Neural crest cell (in vitro differentiated cells): ENCODE measurements at places on chromosomes 11 and 22. TPM values are rescaled to one million over a fixed set of nuclear protein-coding genes. Genes with fewer than 3 reads are reported as not detected.

PATE2 gene
- total RNA-seq, result 0.70 TPM in 1 of 2 replicates, not detected in the other

SDHD gene
- 41.4 and 48.1 TPM in 2 replicates for total RNA-seq

GRCh38 chr11:76825726-76826396 lies 34.9 kb upstream of the ACER3 start:
- H3K4me3 ChIP-seq, result no peak overlapping the region
- peaks cover 3% of the 10 kb centered on the region for H3K36me3 ChIP-seq
- no peaks in the 10 kb centered on the region for H3K27me3 ChIP-seq
- no peak overlapping the region for H3K27ac ChIP-seq
- peaks cover 11% of the 10 kb centered on the region for H3K4me1 ChIP-seq

DNA sequence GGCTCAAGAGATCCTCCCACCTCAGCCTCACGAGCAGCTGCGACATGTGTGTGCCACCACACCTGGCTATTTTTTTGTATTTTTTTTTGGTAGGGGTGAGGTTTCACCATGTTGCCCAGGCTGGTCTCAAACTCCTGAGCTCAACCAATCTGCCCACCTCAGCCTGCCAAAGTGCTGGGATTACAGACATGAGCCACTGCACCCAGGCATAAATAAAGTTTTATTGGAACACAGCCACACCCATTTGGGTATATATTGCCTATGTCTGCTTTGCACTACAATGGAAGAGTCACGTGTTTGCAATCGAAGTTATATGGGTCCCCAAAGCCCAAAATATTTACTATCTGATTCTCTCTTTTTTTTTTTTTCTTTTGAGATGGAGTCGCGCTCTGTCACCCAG lies 1.8 kb upstream of the MS4A15 start:
- no peak overlapping the region for H3K27ac ChIP-seq
- no peaks in the 10 kb centered on the region for H3K36me3 ChIP-seq
- no peak for DNase-seq
- H3K4me3 ChIP-seq, result no peak overlapping the region
- peaks cover 36% of the 10 kb centered on the region for H3K27me3 ChIP-seq
- no peaks in the 10 kb centered on the region for H3K4me1 ChIP-seq

DNA sequence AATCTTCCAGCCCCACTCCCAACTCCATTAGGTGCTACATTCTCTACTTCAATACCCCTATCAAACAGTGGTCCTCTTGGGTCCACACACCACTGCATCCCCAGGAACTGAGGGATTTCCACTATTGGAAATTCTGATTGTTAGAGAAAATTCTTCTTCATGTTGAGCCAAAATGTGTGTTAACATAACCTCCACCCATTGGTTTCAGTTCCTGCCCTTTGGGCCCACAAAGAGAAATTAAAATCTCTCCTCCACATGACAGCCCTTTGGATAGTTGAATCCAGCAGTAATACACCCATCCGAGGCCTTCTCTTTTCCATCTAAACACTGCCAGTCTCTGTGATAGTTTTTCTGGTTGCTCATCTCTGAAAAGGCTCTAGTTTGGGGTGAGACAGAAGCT lies 2.1 kb downstream of the VSIG2 start:
- H3K4me1 ChIP-seq, result peaks cover 24% of the 10 kb centered on the region
- H3K27ac ChIP-seq, result no peak overlapping the region
- no peak for DNase-seq
- peaks cover 6% of the 10 kb centered on the region for H3K36me3 ChIP-seq
- H3K27me3 ChIP-seq, result peaks cover 70% of the 10 kb centered on the region
- H3K4me3 ChIP-seq, result peak overlapping the region; percentile 29

GGT5 gene
- total RNA-seq, result 0.56 and 0.59 TPM in 2 replicates

DNA sequence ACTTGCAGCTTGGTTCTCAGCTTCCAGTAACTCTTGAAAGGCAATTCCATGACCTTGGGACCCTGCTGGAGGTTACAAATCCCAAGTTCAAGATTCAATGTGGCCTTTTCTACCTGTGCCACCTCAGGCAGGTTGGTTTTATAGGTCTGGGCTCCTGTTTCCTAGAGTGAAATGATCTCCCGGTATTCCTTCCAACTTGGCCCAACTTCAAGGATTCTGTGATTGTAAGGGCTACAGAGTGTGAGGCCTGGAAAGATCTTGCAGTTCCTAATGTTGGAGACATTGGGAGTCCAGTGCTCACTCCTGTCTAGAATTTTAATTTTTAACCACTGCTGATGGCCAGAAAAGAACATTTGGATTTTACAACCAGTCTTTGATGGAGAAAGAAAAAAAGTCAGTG lies 91.6 kb downstream of the LDLRAD3 start:
- H3K4me1 ChIP-seq, result peaks cover 30% of the 10 kb centered on the region
- no peak for DNase-seq
- H3K36me3 ChIP-seq, result peaks cover 15% of the 10 kb centered on the region

DNA sequence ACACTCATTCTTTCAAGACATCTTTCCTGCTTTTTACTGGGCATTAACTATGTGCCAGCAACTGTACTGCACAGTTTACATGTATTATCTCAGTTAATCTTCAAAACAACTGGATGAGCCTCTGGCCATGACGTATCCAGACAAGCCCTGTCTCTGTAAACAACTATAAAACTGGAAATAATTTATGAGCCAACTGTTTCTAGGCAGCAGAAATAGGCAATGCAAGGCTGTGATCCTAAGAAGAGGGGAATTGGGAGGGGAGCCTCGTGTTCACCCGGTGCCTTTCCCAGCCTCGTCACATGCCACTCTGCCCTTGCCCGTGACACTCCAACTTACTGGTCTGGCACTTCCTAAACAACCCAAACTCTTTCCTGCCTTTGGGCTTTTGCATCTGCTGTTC lies 82.8 kb downstream of the FBXO7 start:
- H3K27ac ChIP-seq, result no peak overlapping the region
- DNase-seq, result no peak
- H3K27me3 ChIP-seq, result no peaks in the 10 kb centered on the region
- no peaks in the 10 kb centered on the region for H3K36me3 ChIP-seq

DNA sequence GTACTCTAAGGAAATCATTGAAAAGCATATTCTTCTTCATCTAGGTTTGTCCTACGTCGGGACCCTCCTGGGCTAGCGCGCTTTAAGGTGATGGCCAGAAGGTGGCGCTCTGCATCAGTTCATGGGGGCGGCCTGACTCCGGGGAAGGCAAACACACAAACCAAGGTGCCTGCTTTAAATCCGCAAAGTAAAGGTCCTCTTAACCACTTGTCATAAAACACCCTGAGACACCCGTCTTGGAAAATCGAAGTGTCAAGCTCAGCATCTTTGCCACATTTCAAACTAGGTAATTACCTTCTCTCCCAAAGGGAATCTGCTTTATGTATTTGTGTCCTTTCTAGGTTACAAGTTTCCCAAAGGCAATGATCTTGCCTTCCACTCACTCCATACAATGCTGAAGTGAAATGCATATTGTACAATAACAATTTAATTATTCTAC lies 33.9 kb downstream of the LMO2 start:
- peaks cover 8% of the 10 kb centered on the region for H3K4me1 ChIP-seq
- H3K36me3 ChIP-seq, result no peaks in the 10 kb centered on the region
- H3K27me3 ChIP-seq, result peaks cover 87% of the 10 kb centered on the region
- H3K27ac ChIP-seq, result no peak overlapping the region
- peak; percentile 82 for DNase-seq
- H3K4me3 ChIP-seq, result no peak overlapping the region

- no peak within 1 kb of the TSS for H3K4me3 ChIP-seq
- no peak within 1 kb of the TSS for H3K27ac ChIP-seq
- H3K4me1 ChIP-seq, result no peaks in the 10 kb centered on the region
- no peak for DNase-seq
Measured at GRCh38 chr11:118342503-118343161, at the start of gene CD3D. TSS of gene CD3D (minus strand) at chr11:118342705. CDS start at chr11:118342607, 98 bp downstream.

GRCh38 chr22:28869736-28870135 lies 13.6 kb upstream of the ZNRF3 start:
- H3K4me3 ChIP-seq, result no peak overlapping the region
- peaks cover 4% of the 10 kb centered on the region for H3K4me1 ChIP-seq
- H3K36me3 ChIP-seq, result no peaks in the 10 kb centered on the region

GRCh38 chr11:14067686-14068085 lies 105.2 kb downstream of the SPON1 start:
- peaks cover 4% of the 10 kb centered on the region for H3K27me3 ChIP-seq
- no peak overlapping the region for H3K4me3 ChIP-seq
- H3K4me1 ChIP-seq, result no peaks in the 10 kb centered on the region
- DNase-seq, result no peak
- H3K36me3 ChIP-seq, result no peaks in the 10 kb centered on the region

ADM2 gene
- total RNA-seq, result 1.7 TPM in 2 replicates

DNA sequence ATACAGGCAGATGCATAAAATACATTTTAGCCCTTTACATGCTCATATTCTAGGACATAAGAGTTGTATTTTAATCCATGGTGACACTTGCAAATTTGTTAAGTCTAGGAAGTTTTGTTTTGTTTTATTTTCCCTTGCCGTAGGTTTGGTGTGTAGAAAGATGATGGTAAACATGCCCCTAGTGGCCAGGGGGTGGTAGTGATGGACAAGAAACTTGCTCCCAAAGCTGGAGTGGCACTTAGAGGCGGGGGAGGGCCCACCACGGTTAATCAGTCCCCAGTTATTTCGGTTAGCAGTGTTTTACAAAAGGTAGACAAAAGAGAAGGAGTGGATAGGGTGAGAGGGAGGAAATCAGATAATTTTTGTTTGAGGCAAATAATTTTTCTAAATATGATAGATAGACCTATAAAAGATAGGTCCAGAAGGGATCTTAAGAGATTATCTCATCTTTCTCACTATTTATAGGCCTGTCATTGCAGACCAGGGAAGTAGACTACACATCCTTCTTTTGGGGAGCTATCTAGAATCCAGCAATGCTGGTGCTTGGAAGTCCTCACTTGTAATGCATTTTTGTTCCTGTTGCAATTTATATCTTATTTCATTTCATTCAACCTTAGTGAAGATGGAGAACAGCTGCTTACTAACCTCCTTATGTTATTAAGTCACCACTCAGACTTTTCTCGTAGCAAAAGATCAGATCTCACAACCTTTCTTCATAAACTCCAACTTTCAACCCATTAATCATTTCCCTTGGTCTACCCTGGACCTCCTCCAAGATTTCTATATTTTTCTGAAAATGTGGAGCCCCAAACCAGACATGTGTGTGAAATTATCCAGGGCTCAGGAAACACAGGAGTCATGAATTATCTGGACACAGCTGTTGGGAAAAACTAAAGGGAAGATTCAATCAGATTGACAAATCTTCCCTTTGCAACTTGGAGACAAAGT lies 5.9 kb upstream of the BDNF start:
- no peak overlapping the region for H3K27ac ChIP-seq
- no peak for DNase-seq
- H3K27me3 ChIP-seq, result peaks cover 73% of the 10 kb centered on the region

- H3K27ac ChIP-seq, result no peak overlapping the region
- H3K4me3 ChIP-seq, result no peak overlapping the region
- peaks cover 2% of the 10 kb centered on the region for H3K27me3 ChIP-seq
- H3K4me1 ChIP-seq, result no peaks in the 10 kb centered on the region
- no peaks in the 10 kb centered on the region for H3K36me3 ChIP-seq
Measured at GRCh38 chr11:6095798-6096197, 11.7 kb upstream of the OR56B4 start.

BRD1 gene
- total RNA-seq, result 55.5 and 59.1 TPM in 2 replicates

DNA sequence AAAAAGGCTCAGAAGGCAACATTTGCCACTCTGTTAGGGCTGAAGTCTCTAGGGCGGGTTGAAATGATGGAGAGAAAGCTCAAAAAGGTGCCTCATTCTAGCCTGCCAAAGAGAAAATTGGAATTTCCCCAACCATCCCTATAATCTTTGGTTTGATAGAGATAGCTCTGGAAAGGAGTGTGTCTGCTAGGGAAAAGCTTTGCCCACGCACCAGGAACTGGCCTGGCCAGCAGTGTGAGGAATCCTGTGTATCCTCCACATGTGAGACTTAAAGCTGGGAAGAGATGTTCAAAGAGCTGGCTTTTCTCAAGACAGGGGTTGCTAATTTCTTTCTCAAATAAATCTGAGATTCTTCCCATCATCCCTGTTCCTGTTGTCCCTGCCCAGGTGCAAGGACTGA lies 193.7 kb downstream of the OPCML start:
- H3K27me3 ChIP-seq, result no peaks in the 10 kb centered on the region
- no peak for DNase-seq
- no peak overlapping the region for H3K27ac ChIP-seq
- no peak overlapping the region for H3K4me3 ChIP-seq

DNA sequence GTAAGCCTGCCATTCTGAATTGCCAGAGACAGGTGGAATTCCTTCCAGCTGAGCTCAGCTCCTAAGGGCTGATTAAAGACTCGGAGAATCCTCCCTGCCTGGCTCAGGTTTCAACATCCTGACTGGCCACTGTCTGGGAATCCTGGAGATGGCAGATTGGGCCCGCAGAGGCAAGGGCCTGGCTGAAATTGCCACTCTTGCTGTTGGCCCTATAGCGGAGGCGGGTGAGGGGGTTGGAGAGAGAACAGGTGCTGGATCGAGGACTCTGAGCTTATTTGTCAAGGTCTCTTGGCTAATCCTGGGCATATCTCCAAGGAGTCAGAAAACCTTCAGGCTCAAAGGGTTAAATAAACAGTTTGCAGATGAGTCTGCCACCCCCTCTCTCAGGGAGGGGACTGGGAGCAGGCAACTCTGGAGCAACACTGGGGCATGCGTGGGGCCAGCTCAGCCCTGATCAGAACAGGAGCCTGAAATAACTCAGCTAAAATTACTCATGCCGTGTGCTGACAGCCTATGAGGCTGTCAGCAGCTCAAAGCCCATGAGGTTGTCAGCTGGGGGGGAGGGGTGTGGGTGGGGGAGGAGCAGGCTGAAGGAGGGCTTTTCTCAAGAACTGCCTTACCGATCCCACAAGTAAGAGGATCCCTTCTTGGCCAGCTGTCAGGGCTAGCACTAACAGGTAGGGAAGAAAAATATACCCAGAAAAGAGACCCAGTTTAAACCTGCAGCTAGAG lies 14.7 kb upstream of the MFRP start:
- no peak overlapping the region for H3K27ac ChIP-seq
- no peak for DNase-seq
- peaks cover 37% of the 10 kb centered on the region for H3K4me1 ChIP-seq
- H3K36me3 ChIP-seq, result no peaks in the 10 kb centered on the region
- H3K27me3 ChIP-seq, result peaks cover 46% of the 10 kb centered on the region

HEPN1 gene
- total RNA-seq, result not detected in 2 replicates

CARD16 gene
- total RNA-seq, result not detected in 2 replicates

GRCh38 chr11:130582981-130583380 lies 134.5 kb downstream of the ADAMTS15 start:
- peaks cover 75% of the 10 kb centered on the region for H3K4me1 ChIP-seq
- peak overlapping the region; percentile 79 for H3K27ac ChIP-seq
- peaks cover 6% of the 10 kb centered on the region for H3K36me3 ChIP-seq
- no peak overlapping the region for H3K4me3 ChIP-seq

- peak overlapping the region; percentile 41 for H3K4me3 ChIP-seq
- no peak for DNase-seq
- H3K4me1 ChIP-seq, result peaks cover 1% of the 10 kb centered on the region
- H3K36me3 ChIP-seq, result peaks cover 3% of the 10 kb centered on the region
Measured at GRCh38 chr11:1461826-1462697, 24.5 kb downstream of the MOB2 start.

CABP4 gene
- not detected in 2 replicates for total RNA-seq
